Fibroblast of skin of right quadriceps (primary cell): ENCODE measurements at places on chromosomes 5 and 9.

- DNase-seq: no peak
Measured at GRCh38 chr9:122939601-122940000, 1.2 kb upstream of the RABGAP1 start.

- no peak for DNase-seq
Measured at GRCh38 chr9:129262261-129262660, 84.2 kb upstream of the IER5L start.

GRCh38 chr5:140367256-140368013, 7.4 kb downstream of the SLC4A9 start:
- DNase-seq: no peak

DNA sequence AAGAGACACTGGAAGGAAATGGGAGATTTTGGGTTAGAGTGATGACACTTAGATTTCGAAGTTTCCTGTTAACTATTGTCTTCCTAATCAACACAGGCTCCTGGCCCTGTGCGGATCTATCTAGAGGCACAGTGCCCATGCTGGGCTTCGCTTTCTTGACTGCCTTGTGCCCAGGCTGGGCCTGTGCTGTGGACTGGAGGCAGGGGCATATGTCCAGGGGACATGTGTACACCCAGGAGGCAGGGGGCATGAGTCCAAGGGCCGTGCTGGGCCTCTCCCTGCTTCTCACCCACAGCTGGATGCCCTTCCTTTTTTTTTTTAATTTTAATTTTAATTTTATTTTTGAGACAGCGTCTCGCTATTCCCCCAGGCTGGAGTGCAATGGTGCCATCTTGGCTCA, 37.6 kb downstream of the EHMT1 start:
- DNase-seq: no peak

- no peak for DNase-seq
Measured at GRCh38 chr9:121564504-121565260, 65.0 kb upstream of the GGTA1 start.

GRCh38 chr9:30575691-30576090, 1808.8 kb upstream of the ACO1 start:
- no peak for DNase-seq

GRCh38 chr9:72025906-72026305, 34.5 kb downstream of the C9orf57 start:
- DNase-seq: peak; percentile 18

DNA sequence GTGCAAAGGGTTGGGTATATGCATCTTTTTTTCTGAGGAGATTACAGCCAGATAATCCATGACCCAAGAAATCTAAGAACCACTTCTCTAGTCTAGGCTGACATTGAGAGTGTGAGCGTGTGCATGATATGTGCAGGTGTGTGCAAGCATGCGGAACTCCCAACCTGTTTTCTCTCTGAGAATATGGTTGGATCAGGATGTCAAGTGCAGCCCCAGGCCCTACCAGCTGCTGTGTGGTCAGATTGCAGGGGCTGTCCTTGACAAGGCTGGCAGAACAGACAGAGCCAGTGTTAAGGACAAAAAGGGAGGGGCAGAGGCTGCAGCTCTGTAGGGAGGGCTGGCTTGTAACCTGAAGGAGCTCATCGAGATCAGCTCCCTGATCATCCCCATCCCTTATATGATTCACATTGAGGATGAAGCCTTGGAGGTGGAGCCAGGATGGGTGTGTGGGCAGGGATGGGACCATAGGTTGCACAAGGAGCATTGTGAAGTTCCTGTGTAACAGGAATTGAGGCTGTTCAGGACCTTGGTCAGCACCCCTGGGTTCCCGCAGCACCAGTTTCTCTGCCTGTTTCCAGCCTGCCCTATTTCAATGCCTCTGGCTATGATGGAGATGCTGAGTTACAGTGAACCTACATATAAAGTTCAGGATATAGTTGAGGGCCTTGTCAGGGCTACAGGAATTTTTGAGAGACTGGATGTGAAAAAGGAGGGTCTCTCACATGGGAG, 52.6 kb upstream of the ARAP3 start:
- DNase-seq: peak; percentile 48

DNA sequence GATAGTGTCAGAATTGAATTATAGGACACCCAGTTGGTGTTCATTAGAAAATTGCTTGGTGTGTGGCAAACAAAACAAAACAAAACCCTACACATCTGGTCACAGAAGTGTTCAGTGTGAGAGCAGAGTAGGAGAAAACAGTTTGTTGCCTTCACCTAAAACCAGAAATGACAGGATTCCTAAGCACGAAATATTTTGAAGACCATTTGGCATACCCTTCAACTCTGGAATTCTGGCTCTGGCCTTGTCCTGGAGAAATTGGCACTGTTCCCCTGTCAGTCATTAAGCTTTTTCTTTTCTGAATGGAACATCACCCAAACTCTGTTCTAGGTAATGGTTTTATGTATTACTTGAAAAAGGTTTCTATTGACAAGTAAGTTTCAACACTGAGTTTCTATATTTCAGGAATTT, 110.2 kb upstream of the PCA3 start:
- DNase-seq: peak; percentile 51

- no peak for DNase-seq
Measured at GRCh38 chr5:167984951-167985350, 306.5 kb upstream of the WWC1 start.

GRCh38 chr5:136053336-136054141, 24.8 kb downstream of the TGFBI start:
- DNase-seq: peak; percentile 97

- DNase-seq: peak; percentile 85
Measured at GRCh38 chr9:38017149-38017884, 51.7 kb downstream of the SHB start.

DNA sequence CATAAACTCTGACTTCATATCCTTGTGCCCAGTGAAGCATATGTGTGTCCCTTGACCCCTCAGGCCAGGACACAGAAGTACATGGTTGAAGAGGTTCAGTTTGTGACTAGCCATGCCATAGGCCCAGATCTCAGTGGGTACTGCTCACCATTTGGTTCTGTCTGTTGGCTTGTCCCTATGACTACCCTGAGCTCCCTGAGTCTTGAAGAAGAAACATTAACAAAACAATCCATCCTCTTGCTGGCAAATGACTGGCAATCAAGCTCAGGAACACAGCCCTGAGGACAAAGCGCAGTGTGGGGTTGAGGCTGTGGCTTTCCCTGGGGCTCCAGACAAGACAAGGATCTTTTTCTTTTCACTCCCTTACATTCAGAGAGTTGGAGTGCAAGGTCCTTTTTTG, 46.3 kb downstream of the TNFAIP8 start:
- DNase-seq: no peak

- DNase-seq: no peak
Measured at GRCh38 chr5:149675610-149676201, 54.4 kb upstream of the PPARGC1B start.

GRCh38 chr5:5182508-5183188, 42.5 kb downstream of the ADAMTS16 start:
- DNase-seq: no peak
